B cell (primary cell): ENCODE measurements at places on chromosomes 4 and X. TPM values are rescaled to one million over a fixed set of nuclear protein-coding genes. Genes with fewer than 3 reads are reported as not detected.

- no peak for DNase-seq
Measured at GRCh38 chrX:147069926-147070325, 255.4 kb upstream of the CXorf51A start.

DNA sequence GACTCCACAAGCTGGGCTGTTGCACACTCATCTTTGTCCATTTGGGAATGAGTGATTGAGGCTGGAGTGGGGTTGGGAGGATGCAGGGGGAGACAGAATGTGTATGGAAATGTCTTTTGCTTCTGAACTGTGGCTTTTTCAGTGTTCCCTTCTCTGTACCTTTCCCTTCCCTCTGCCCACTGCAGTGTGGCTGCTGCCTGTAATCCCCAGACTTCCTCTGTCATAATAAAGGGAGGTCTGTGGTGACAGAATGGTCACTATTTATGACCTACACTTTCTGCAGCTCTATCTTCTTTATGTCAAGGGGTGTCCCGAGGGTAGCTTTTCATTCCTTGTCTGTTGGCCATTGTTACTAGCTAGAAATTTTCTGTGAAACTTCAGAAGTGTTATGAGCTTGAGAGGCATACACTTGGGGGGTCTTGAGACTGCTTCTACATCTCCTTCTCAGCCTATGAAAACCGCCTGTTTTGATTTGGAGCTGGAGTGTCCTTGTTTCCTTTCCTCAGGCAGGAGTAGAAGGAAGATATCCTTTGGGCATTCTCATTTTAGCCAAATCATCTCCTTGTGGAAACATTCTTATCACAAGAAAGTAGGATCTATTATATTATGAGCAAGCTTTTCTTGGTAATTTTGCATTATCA is 63.0 kb downstream of the ANK2 start:
- DNase-seq: no peak

GRCh38 chr4:74260036-74260435 is 48.2 kb upstream of the EPGN start:
- DNase-seq: no peak

Gene EDA
- 0.24 and 1.2 TPM in 2 replicates for total RNA-seq

- no peak for DNase-seq
Measured at GRCh38 chrX:150834695-150835094, 63.8 kb downstream of the CD99L2 start.

DNA sequence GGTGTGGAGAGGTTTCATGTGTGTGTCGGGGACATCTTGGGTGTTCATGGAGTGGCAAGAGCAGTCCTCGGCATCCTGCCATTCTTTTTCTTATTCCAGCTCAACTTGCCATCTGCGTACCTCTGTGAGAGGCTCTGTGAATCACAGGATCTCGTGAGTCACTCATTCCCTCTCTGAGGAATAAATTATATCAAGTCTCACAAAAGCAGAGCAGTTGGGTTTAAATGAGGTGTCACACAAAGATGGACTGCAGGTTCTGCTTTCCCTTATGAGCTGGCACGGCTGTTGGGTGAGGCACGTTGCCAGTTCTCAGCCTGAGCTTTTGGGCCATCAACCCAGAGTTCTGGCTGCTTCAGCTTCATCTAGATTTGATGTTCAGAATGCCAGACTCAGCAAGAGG is 6.8 kb upstream of the OCIAD2 start:
- DNase-seq: no peak

Gene EPGN
- total RNA-seq: 0.32 TPM in 1 of 2 replicates, not detected in the other

Gene ARHGAP6
- total RNA-seq: 2.1 and 2.6 TPM in 2 replicates

DNA sequence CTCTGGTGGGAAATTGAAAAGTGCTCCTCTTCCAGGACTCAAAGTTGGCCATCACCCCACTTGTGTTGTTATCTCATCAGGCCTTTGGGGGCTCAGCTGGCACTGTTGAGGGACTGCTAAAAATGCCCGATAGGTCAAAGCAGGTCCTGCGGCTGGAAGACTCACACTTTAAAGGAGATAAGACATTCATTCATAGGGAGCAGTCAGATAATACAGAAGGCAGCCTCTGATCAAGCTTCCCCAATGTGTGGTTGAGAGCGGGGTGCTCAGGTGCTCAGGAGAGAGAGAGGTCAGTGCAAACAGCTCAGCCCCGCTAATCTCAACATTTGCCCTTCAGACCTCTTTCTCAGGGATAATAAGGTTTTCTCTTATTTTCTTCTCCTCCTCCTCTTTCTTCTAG is 70.3 kb downstream of the TMEM154 start:
- DNase-seq: no peak

DNA sequence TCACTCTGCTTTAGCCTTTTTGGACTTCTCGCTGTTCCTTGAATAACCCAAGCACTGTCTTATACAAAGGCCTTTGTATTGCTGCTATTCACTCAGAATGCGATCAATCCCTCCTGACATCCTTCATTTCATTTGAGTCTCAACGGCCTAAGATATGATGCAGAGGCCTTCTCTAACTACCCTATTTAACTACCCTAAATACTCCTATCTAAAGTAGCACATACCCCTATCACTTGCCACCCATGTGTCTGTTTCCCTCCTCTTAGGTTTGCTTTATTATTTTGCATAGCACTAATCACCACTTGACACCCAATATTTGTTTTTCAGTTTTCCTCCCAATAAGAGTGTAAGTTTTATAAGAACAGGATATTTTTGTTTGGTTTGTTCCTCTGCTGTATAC is 42.3 kb upstream of the ACSL4 start:
- DNase-seq: no peak

Gene ATP6AP2
- total RNA-seq: 53.3 and 57.8 TPM in 2 replicates
